Activated naive CD4-positive, alpha-beta T cell treated with anti-CD3 and anti-CD28 coated beads, Interleukin-2, amount 50 U/mL, for 72 hours (primary cell): ENCODE measurements at places on chromosomes 4 and X.

DNA sequence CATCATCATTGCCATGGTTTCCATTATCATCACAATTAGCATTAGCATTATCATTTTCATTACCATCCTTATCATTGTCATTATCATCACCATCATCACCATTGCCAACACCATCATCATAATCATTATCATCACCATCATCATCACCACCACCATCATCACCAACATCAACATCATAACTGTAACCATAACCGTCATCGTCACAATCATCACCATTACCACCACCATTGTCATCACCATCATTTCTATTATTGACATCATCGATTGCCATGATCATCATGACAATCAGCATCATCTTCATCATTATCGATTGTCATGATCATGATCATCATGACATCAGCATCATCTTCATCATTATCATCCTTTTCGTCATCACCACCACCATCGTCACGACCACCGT, 88.9 kb upstream of the MSX1 start:
- DNase-seq, result no peak

DNA sequence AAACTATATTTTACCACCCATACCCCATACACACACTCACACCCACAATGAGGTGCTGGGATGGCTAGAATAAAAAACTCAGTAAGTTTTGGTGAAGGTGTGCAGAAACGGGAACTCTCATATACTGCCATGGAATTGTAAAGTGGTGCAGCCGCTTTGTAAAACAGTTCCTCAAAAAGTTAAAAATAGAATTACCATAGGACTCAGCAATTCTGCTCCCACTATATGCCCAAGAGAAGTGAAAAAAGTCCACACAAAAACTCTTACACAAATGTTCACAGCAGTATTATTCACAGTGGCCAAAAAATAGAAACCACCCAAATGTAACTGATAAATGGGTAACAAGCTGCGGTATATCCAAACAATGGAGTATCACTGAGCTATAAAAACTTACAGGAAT, 6.5 kb downstream of the CENPU start:
- DNase-seq, result no peak

- DNase-seq, result no peak
Observed at GRCh38 chr4:76836860-76837562, 60.9 kb downstream of the SOWAHB start.

DNA sequence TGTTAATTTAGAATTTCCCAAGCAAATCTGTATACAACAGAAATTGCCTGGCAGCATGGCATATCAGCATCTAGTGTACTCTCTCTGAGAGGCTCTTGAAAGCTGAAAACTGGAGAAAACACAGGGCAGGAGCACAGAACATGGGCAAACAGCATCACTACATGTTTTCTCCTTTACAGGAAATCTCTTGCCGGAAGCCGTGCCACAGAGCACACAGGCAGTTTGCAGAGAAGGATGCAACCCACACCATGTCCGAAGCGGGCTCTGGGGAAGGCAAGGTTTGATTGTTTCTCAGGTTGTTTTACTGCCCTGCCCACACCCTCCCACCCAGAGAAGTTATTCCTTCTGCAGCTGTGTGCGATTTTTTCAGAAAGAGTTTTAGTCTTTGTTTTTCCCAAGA, 41.1 kb upstream of the FAM9C start:
- DNase-seq, result no peak

- no peak for DNase-seq
Observed at GRCh38 chr4:17544831-17545234, 29.9 kb downstream of the CLRN2 start.

DNA sequence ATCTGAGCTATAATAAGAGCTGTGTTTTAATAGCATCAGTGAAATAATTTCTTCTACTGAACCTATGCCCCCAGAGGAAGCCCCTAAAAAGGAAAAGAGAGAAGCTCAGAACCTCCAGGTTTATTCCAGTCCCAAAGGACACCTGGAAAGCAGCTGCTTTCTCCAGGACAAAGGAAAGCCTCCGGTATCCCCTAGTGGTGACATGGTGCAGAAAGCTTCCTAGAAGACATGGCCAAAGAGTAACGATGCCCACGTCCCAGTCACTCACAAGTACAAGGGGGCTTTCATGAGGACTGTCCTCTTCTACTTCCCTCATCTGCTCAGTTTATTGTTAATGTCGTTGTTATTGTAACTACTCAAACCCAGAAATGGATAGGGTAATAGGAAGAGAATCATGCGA, 343.9 kb downstream of the UNC5C start:
- DNase-seq, result no peak
